ENCODE measurements at places on chromosomes 2 and 18.

DNA sequence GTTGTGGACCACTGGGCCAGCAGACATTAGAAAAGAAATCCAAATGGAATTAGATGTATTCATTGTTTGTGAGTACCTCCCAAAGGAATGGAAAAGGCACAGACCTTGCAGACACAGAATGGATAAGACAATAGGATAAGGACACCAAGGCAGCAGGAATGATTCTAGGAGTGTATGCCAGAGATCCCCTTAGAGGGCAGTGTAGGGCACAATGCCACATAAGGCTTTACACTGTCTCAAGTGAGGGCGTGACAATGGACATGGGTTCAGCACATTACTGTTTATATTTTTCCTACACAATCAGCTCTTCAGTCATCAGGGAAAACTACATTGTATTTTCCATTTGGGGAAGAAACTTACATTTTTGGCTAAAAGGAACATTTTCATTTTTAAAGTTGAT is 250.9 kb downstream of the PTH2R start:
- DNase-seq, result no peak

DNA sequence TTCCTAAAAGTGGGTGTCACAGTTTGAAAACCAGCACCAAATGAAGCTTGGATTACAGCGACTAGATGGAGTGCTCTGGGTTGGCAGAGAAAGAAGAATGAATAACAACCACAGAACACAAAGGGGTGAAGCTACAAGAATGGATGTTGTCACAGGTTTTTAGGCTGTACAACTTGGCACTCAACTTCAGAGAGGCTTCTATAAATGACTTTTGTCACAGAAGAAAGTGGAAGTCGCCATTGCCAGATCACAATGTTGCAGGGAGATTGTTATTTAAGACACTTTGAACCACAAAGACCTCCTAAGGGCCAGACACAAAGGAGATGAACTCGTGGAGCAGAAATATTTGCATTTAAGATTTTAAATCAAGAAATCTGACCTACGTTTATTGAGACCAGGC is 354.2 kb downstream of the CDH7 start:
- no peak for DNase-seq

- DNase-seq, result no peak
Measured at GRCh38 chr2:199458009-199458805, 468 bp upstream of the SATB2 start.

DNA sequence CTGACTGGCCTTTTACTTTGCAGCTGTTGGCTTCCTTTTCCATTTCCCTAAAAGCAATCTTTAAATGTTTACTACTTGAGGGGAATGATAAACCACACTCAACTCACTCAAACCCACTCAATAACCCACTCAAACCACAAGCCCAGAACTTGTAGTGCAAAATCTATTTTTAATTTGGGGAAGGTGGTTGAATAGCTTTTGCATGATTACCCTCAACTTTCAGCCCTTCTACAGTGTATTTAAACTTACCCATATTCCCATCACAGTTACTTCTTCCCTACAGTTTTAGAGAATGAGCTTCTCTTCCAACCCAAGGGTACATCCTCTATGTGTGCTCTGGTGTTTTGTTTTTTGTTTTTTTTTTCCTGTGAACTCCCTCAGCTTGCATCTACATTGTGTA is 636.1 kb downstream of the TDRD15 start:
- DNase-seq, result no peak

- DNase-seq, result no peak
Measured at GRCh38 chr2:160742667-160743066, 249.1 kb upstream of the RBMS1 start.

DNA sequence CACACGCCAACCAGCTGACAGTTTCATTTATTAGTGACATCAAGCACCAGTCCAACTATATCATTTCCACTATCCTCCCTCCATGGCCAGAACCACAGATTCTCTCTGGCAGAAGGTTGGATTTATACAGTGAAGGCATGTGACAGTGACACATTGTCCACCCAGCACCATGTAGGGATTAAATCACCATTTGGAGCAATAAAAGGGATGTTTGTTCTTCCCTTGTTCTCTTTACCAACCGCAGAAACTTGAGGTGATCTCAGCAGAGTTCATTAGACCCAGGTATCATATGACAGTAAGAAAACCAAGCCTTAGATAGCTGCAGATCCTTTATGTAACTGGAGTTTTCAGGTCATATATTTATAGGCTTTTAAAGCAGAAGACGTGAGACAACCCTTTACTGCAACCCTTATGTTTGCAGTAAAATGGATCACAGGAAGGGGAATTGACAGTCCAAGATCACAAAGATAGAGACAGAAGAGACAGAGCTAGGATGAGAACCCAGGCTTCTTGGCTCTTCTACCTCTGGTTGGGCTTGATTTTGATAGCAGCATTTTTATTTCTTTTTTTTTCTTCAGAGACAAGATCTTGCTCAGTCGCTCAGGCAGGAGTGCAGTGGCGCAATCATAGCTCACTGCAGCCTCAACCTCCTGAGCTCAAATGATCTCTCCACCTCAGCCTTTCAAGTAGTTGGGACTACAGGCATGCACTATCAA is 80.1 kb downstream of the XDH start:
- DNase-seq, result no peak

DNA sequence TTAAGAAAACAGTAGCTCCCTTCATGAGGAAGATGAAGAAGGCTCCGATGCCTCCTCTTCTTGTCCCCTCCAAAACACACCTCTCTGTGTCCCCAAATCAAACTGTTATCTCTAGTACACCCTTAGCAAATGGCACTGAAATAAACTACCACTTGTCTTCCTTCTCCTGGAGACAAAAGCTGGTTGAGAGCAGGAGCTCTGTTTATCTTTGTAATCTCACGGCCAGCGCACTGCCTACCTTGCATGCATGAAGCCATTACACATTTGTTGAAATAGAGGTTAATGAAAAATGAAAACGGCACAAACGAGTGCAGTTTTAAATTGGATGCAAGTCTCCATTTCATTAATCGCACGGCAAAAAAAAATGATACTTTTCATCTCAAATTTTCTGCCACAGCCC is 113.7 kb downstream of the EPB41L3 start:
- no peak for DNase-seq

GRCh38 chr2:220396287-220396686 is 768.9 kb downstream of the SLC4A3 start:
- no peak for DNase-seq
